ENCODE measurements at places on chromosomes 11 and 22. TPM values are rescaled to one million over a fixed set of nuclear protein-coding genes. Genes with fewer than 3 reads are reported as not detected.

GRCh38 chr11:78158987-78159652 lies 19.7 kb upstream of the ALG8 start:
- no peak for DNase-seq
- no peaks in the 10 kb centered on the region for H3K27me3 ChIP-seq
- H3K36me3 ChIP-seq: no peaks in the 10 kb centered on the region
- H3K4me1 ChIP-seq: no peaks in the 10 kb centered on the region
- H3K27ac ChIP-seq: no peak overlapping the region

GRCh38 chr11:72039031-72039855 lies 40.5 kb downstream of the IL18BP start:
- no peak for DNase-seq
- no peaks in the 10 kb centered on the region for H3K27me3 ChIP-seq
- H3K27ac ChIP-seq: peak overlapping the region; percentile 88
- peaks cover 55% of the 10 kb centered on the region for H3K4me1 ChIP-seq
- no peaks in the 10 kb centered on the region for H3K36me3 ChIP-seq

DNA sequence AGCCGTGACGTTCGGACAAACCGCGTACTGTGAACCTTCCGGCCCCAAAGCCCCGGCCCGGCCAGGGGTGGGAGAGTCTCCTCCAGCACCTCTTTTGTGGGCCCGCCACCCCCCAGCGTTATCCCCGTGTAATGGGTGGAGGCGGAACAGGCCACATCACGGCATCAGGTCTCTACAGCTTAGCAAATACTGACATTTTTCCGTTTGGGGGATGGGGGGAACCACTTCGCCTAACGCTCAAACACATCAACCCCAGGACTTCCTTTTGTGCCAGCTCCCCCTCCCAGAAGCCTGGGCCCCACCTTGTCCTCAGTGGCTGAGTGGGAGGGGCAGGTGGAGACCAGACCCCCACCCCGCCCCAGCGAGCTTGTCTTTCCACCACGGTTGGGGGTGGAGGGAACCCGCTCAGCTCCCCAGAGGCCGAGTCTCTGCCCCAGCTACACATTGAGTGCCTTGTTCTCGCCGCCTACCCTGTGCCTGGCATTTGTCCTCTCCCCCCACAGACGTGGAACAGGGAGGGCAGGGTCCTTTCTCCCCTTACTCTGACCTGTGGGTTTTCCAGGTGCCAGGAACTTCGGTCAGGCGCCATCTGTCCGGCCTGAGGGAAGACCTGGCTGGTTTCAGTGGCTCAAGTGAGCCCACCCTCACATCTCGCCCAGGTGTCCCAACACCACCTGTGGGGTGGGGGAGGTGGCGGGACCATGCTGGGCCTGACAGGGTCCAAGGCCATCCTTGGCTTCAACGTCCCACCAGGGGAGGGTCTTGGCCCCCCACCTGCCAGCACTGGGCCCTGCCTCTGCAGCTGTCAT lies 29.6 kb downstream of the SBF1 start:
- peak overlapping the region; percentile 55 for H3K27ac ChIP-seq
- H3K36me3 ChIP-seq: peaks cover 72% of the 10 kb centered on the region
- DNase-seq: no peak
- no peak overlapping the region for H3K4me3 ChIP-seq
- no peaks in the 10 kb centered on the region for H3K27me3 ChIP-seq

PANX3 gene
- total RNA-seq: not detected

GRCh38 chr11:86722006-86722405 lies 49.6 kb upstream of the ME3 start:
- no peak overlapping the region for H3K4me3 ChIP-seq
- H3K27me3 ChIP-seq: no peaks in the 10 kb centered on the region
- no peaks in the 10 kb centered on the region for H3K4me1 ChIP-seq
- no peaks in the 10 kb centered on the region for H3K36me3 ChIP-seq
- no peak for DNase-seq

UPK3A gene
- not detected for total RNA-seq

OR52N4 gene
- 1.0 TPM for total RNA-seq

- H3K27ac ChIP-seq: peak overlapping the region; percentile 86
- H3K36me3 ChIP-seq: peaks cover 14% of the 10 kb centered on the region
- no peaks in the 10 kb centered on the region for H3K27me3 ChIP-seq
- peaks cover 76% of the 10 kb centered on the region for H3K4me1 ChIP-seq
- no peak for DNase-seq
Measured at GRCh38 chr22:37240240-37240940, 3.7 kb downstream of the RAC2 start.
